ENCODE measurements at places on chromosomes 7 and 10.

- DNase-seq, result peak; percentile 8
Measured at GRCh38 chr7:92988051-92988450, 129.7 kb downstream of the SAMD9 start.

- no peak for DNase-seq
Measured at GRCh38 chr10:88472540-88472939, 110.6 kb downstream of the RNLS start.

DNA sequence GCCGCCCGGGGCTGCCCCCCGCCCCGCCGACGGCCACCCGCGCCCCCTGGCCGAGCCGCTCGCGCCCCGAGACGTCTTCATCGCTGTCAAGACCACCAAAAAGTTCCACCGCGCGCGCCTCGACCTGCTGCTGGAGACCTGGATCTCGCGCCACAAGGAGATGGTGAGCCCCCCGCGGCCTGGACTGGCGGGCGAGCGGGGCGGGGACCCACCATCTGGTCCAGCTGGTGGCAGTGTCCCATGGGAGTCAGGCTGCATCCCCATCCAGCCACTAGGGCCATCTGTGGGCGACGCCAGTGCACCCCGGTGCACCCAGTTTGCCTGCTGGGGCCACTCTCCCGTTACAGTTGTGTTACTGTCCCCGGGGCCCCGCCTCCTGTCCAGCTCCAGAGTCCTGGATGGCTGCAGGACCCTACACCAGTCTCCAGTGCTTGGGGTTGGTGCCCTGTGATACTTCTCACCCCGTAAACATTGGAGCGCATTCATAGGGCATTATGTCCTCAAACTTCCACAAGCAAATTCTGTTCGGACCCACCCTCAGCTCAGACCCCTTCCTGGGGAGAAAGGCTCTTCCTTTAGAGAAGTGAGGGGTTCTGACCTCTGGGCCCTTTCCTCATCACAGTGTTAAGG is 672 bp downstream of the LFNG start:
- DNase-seq, result peak; percentile 26

GRCh38 chr7:131011976-131012375 is 278.0 kb upstream of the KLF14 start:
- no peak for DNase-seq

DNA sequence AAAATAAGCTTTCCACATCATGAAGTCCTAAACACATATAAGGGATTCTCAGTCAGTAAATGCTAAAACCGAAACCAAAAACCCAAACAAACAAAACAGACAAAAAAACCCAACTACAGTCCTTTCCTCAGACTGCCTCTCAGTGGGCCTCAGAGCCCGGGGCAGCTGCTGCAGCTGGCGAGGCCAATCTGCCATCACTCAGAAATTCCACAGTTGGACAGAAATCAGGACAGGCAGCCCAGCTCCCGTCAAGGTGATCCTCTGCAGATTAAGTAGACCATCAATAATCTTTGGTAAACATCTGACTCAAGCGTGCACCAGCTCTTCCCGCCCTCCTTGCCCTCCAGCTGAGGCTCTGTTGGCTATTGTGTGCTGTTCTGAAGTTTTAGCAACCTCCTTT is 142.2 kb downstream of the ATXN7L1 start:
- no peak for DNase-seq

- no peak for DNase-seq
Measured at GRCh38 chr10:104144931-104145330, 23.0 kb downstream of the SFR1 start.

DNA sequence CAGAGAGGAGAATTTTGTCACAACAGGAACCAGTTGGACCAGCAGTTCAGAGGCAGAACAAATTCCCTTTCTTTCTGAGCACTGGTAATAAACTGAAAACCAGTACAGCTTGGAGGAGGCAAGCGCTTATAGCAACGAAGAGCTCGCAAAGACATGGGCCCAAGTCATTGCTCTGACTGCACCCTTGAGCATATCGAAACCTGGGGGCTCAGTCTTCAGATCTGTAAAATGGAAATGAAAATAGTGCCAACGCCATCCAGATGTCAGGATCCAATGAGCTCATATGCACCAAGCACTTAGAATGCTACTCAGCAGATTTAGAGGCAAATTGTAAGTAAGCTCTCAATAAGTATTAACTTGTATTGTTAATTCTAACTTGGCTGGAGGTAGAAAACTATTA is 14.4 kb upstream of the CALU start:
- no peak for DNase-seq

DNA sequence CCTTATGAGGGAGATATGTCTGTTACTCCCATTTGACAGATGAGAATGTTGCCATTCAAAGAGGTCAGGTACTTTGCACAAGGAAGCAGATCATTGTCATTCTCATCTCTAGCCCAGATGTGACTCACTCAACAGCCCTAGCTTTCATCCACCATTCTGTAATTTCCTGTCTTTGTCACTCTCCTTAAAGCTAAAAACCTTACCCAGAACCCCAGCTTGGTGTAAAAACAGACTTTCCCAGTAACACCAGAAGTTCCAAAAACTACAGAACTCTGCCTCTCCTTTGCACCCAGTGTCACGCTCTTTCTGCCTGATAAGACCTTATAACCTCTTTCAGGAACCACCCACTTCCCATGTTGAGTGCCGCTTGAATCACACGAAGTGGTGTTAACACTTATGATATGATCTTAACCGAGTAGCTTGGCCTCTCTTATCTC is 89.1 kb upstream of the SP4 start:
- no peak for DNase-seq

- DNase-seq, result peak; percentile 53
Measured at GRCh38 chr7:123580406-123581161, 21.0 kb upstream of the ASB15 start.

DNA sequence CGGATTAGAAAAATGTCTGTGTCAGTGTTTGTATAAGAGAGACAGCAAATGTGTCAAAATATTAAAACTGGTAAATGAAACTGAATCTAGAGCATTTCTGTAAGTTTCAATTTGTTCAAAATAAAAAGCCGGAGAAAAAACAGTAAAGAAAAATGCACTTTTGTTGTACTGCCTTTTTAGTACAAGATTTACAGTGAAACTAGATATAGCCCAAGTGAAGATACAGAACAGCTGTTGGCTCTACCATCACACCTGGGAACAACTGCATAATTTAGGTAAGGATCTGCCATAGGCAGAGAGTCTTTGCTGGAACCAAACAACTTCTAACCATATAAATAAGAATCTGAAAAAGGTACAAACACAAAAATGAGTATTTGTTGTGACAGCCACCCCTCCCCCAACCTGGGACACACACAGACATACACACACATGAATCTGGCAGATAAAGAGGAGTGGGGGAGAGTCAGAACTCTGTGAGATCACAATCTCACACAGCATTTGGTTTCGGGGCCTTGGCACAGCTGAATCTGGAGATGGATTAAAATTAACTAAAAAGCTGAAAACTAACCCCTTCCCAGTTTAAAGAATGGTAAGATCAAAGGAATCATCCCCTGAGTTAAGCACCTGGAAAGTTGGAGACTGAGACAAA is 54.8 kb downstream of the DPY19L1 start:
- no peak for DNase-seq

GRCh38 chr7:156151078-156151477 is 338.8 kb upstream of the SHH start:
- DNase-seq, result no peak

- DNase-seq, result no peak
Measured at GRCh38 chr10:44470784-44471183, 85.9 kb upstream of the CXCL12 start.

GRCh38 chr10:50600831-50601477 is 22.8 kb downstream of the SGMS1 start:
- no peak for DNase-seq

DNA sequence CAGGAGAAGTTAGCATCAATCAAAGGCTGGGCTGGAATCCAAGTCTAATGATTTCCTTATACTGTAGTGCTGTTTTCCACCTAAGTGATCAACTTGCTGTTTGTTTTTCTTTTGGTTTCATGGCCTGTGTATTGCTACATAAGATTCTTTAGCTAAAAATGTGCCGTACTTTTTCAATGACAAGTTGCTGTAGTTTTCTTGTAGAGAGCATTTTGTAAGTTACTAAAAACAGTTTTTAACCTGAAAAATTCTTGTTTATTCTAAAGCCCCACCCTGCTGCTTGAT is 1.3 kb downstream of the HELLS start:
- DNase-seq, result no peak

GRCh38 chr7:151632750-151633515 is 113.2 kb upstream of the RHEB start:
- DNase-seq, result no peak

DNA sequence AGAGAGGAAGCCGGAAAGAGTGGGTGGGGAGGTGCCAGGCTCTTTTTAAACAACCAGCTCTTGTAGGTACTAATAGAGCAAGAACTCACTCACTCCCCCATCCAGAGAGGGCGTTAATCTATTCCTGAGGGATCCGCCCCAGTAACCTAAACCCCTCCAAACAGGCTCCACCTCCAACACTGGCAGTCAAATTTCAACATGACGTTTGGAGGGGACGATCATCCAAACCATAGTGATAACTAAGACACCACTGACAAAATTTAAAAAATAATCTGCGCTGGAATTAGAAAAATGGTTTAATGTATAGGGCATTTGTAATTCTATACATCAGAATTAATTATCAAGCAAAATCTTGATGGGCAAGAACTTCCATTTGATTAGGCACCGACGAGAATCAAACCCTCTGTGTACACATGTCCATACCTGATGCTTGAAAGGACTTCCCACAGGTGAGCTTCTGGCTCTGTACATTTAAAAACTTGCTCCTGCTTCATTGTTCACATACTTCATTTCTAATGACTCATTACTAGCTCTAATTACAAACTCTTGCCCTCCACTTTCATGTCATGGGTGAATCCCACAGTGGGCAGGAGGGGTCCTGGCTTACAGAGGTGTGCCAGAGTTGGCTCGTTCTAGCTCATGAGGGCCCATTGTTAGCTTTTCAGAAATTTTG is 20.6 kb upstream of the KDM7A start:
- DNase-seq, result no peak

GRCh38 chr7:64947252-64948000 is 43.4 kb downstream of the ZNF117 start:
- DNase-seq, result no peak

- DNase-seq, result no peak
Measured at GRCh38 chr10:30114401-30114800, 55.0 kb upstream of the JCAD start.

- no peak for DNase-seq
Measured at GRCh38 chr10:13592306-13592705, 5.5 kb downstream of the PRPF18 start.

DNA sequence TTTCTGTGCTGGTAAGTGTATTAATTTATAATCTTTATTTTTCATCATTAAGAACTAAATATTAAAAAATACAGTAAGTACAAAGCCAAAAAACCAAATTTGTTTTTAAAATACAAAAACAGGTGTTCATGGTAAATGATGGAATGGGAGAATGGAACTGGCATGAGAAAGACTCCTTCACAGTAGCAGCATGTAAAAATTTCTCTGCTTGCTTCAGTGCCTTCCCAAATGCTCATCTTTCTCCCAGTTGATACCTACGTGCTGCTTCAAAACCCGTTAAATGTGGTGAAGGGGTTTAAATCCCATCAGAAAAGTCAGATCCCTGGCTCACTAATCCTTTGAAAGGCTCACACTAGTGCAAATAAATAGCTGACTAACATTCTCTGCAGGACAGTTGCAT is 4.2 kb downstream of the RNF133 start:
- DNase-seq, result no peak

DNA sequence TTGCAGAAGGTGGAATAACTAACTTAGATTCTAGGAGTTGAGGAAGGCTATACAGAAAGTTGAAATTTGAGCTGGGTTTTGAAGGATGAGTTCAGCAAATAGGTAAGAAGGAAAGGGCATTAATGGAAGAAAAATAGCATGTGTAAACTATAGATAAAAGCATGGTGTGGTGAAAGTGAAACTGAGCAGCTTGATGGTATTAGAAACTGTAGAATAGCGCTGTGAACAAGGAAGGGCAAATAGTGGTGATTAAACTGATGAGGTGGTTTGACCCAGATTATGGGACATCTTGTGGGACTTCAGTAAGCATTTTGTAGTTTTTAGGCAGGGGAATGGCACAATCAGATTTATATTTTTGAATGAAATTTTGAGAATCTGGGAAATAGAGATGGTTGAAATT is 90.5 kb downstream of the EXOC6 start:
- DNase-seq, result no peak

DNA sequence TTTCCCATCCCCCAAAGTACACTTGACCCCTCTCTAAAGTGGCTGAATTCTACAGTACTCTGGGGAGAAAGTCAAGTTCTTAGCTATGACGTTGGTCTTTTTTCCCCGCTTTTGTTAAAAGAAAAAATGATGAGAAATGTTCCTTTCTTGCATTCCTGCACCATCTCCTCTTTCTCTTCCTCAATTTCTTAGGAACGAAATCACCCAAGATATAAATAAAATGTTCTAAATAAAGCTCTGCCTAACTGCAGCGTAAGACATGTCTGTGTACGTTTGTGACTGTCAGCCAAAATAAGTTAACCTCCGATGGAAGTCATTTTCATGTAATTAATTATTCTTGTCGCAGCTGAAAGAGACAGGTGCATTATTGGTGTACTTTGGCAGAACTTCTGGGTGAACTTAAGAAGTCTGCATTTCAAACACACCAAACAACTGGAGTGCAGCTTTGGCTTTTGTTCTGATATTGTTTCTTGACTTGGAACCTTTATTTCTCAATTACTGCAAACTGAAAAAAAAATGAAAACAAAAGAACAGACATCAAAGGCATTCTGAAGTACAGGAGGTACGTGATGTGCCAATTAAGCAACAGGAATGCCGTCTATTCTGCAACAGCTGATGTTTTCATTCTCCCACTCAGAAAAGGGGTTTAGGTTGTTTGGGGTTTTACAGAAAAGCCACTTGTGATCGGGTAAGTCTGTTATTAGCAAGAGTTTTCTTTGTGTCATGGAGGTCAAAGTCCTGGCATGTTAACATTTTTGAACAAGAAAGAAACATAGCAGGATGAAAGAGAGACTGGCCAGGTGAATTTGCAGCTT is 82.4 kb upstream of the SDK1 start:
- DNase-seq, result no peak

DNA sequence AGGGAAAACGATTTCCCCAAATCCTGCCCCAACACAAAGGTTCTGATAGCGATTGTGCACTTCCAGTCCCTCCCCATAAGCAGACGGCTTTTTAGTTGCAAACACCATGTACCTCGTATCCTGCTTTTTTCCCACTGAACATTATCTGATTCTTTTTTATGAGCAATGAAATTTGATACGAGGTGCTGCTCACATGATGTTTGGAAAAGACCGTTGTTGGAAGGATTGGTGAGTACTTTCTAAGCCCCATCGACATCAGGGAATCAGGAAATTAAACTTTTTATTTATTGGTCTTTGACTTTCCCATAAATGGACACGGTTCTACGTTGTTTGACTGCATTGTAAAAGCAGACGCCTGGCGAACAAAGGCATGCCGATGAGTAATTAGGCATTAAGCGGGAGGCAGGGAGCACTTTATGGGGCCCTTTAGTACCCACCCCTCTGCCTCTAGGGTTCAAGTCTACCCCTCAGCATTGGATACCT is 49.4 kb downstream of the TEX36 start:
- peak; percentile 74 for DNase-seq

DNA sequence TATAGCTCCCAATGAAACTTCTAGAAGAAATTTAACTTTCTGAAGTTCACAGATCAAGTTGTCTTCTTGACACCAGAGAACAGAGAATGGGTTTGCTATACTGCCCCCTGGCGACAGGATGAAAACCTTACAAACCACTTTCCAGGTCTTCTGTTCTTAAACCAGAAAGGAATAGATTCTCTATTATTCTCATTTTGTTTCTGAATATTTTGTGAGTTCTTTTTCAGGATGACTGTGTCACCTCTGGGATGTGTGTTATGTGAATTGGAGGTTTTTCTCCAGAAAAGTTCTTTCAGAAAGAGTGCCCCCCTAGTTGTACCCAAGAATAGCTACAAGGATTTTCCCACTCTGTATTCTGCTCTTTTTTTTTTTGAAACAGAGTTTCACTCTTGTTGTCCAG is 6.3 kb downstream of the IFT22 start:
- DNase-seq, result no peak
